Activated naive CD8-positive, alpha-beta T cell treated with anti-CD3 and anti-CD28 coated beads, Interleukin-2, amount 10 ng/mL, durations not matched to agents 7 days and 5 days (primary cell): ENCODE measurements at places on chromosomes 4 and X.

DNA sequence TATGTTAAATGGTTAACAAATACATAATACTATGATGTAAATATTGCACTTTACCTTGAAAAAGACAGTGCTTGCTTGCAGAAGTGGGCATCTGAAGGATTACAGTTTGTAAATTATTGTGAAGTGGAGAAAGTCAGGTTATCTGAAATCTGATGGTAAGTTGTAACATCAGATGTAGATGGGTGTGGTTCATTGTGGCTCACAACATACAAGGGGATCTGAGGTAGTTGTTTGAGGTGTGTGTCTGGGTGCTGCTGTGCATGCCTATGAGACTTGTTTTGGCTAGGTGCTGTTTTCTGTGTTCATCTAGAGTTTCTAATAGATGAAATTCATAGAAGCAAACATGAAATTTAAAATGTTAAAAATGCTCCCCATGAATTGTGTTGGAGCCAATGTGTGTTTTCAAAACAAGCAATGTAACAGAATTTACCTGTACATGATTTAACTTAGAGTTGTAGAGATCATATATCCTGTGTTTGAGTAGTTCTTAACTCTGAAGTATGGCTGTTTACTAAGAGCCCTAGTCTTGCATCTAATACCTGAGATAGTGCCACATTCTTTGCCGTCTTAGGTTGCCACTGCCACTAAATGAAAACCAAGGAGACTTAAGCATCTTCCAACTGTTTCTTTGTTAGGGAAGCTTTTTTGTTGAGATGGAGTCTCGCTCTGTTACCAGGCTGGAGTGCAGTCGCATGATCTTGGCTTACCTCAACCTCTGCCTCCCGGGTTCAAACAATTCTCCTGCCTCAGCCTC, 11.9 kb upstream of the NDUFC1 start:
- DNase-seq = no peak

DNA sequence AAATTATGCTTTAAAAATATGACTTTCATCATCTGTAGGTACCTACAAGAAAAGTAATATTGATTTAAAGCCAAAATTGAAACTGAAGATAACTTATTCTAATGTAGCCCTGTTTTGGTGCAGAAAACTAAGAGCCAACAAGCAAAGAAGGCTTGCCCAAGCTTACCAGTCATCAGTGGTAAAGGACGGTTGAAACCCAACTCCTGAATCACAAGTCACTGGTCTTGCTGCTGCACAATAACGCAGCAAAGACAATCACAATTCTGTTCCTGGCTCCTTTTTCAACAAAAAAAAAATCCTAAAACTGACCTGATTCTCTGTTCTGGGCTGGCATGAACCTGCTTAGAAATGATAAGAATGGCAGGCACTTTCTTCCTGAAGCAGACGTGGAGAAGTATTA, 34.5 kb downstream of the WDFY3 start:
- DNase-seq = no peak

- peak; percentile 16 for DNase-seq
Measured at GRCh38 chrX:14095702-14096101, 66.0 kb upstream of the GEMIN8 start.

GRCh38 chr4:5932035-5932568, 39.2 kb upstream of the CRMP1 start:
- no peak for DNase-seq

DNA sequence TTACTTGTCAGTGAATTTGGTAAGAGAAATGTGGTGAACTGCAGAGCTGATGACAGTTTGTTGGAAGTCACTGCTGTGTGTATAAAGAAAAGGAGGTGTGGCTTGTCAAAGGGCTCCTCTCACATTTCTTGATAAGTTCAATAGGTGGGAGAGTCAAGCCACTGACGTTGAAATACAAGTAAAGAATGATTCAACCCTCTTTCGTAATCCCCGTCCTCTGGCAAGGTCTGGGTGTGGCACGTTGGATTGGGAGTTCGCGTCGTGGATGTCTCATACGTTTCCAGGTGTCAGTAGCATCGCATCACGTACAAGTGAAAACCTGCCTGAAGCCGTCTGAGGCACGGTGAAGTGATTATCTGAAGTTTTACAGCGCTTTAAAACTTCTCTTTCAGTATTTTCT, 76.4 kb downstream of the EGF start:
- DNase-seq = no peak

DNA sequence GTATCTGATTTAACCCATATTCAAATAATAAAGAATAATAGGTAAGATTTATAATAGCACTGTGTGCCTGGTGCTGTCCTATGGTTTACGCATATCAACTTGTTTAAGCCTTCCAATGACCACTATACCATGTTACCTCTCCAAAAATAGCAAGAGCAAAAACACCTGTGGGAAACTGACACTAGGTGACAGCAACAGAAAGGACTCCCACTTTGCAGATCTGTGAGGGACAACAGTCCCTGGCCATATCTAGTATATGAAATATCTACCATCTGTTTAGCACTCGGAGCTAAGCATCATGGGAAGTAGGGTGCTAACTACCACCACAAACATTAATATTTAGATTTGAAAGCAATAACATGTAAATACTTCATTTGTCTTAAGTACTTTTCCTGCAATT, 55.7 kb upstream of the TXK start:
- no peak for DNase-seq

GRCh38 chr4:16489226-16489625, 263.0 kb upstream of the TAPT1 start:
- no peak for DNase-seq

DNA sequence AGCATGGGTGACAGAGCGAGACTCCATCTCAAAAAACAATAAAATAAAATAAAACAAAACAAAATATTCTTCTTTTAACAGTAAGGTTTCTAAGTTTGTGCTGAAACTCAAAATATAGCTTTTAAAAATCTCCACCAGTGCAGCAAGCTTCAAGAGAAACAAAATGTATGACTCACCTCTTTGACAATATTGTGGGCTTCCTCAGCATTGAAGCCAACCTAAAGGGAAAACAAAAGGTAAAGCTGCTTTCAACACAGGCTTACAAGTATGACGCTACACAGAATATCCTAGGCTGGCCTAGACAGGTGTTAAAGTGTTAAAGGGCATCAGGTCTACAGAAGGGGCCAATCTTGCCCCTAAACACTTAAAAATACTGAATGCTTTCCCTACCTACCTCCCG, 1.2 kb downstream of the DYNLT3 start:
- no peak for DNase-seq

GRCh38 chr4:79498282-79498681, 90.3 kb upstream of the GK2 start:
- DNase-seq = no peak

- no peak for DNase-seq
Measured at GRCh38 chrX:130267956-130268448, 697 bp downstream of the ZNF280C start.

DNA sequence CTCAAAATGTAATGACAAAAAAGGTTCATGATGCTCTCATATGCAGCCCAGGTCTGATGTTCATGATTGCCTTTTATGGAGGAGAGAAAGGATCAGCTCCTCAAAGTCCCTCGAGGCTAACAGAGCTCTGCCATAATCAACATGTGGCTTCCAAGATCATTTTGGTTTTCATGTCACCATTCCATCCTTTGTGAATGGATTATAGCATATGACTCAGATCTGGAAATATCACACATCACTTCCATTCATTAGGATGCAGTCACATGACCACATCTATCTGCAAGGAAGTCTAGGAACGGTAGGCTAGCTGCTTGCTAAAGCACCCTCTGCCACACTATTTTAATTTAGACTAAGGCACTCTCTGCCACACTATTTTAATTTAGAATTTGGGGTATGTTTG, 77.6 kb downstream of the COX18 start:
- no peak for DNase-seq

GRCh38 chrX:130082244-130083106, 27.8 kb downstream of the ELF4 start:
- peak; percentile 77 for DNase-seq

DNA sequence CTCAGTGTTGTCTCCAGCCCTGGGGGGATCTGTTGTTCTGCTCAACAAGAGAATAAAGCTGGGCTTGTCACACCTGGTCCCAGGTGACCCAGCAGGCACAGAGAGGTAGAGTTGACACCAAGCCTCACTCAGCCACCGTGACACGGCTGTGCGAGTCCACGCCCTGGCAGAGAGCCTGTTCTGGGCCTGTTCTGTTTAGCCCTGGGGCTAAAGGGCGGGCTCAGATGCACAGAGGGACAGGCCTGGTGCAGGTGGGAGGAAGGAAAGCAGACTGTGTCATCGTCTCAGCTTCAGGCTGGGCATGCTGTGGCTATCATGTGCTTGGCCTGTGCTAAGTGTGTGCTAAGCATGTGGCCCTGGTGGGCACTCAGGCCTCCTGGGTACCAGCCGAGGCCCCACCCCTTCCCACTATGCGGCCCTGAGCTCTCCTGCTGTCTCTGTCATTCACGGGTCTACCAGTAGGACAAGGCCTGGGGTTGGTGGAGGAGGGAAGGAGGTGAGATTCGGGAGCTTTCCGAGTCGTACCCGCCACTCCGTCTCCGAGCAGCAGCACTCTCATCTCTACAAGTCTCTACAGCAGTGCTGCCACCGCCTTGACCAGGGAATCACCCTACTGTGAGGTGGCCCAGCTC, 10.8 kb downstream of the WFS1 start:
- DNase-seq = no peak

DNA sequence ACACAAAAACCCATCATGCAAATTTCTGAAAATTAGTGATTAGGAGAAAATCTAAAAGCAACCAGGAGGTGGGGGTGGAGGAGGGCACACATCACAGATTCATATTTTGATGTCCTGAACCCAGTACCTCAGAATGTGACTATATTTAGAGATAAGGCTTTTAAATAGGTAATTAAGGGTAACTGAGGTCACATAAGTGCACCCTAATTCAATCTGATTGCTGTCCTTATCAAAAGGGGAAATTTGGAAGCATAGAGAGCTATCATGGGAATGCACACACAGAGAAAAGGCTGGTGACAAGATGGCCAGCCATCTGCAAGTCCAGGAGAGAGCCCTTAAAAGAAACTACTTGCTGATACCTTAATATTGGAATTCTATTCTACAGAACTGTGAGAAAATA, 281.8 kb upstream of the UGT8 start:
- no peak for DNase-seq

- DNase-seq = no peak
Measured at GRCh38 chrX:138775517-138775916, 64.0 kb upstream of the FGF13 start.

DNA sequence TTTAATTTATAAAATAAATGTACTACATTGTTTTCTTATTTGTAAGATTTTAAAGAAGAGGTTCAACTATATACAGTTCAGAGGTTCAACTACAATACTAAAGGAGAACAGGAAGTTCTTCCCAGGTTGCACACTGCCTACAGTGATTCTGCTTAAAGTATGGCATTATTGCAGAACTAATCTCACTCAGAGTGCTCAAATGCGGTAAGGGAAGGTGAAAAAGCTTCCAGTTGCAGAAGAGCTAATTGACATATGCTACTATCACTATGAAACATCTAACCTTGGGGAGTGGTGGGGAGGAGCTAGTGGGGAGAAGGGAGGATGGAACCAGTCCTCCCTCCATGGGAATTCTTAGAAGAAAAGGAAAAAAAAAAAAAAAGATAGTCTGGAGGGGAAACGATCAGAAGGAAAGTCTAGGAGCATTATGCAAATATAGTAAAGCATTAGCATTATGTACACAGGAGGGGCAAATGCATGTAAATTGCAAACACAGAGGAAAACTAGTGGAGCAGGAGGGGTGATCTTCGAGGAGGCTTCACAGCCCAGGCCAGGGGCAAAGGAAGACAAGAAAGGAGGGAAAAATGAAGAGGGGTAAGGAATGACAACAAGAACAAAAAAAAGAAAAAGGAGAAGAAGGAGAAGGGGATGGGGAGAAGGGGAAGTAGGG, 32.0 kb upstream of the MMAA start:
- DNase-seq = no peak

GRCh38 chr4:86939729-86940575, 5.1 kb downstream of the AFF1 start:
- DNase-seq = no peak

DNA sequence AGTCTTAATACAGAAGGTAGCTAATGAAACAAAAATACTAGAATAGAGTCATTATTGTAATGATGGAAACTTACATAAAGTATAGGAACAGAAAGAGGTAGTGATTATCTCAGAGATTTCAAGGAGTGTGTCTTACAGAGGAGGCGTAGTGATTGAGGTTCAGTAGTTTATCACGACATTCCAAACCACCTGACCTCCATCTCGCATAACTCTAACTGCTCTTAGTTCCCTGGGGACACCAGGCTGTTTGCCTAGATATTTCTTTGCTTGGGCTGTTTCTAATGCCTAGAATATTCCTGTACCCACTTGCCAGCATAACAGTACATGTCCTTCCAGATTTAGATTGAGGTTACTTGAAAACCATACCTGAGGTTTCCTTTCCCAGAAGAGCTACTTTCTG, 29.1 kb downstream of the STAG2 start:
- no peak for DNase-seq

GRCh38 chr4:24642981-24643547, 58.7 kb upstream of the DHX15 start:
- no peak for DNase-seq

DNA sequence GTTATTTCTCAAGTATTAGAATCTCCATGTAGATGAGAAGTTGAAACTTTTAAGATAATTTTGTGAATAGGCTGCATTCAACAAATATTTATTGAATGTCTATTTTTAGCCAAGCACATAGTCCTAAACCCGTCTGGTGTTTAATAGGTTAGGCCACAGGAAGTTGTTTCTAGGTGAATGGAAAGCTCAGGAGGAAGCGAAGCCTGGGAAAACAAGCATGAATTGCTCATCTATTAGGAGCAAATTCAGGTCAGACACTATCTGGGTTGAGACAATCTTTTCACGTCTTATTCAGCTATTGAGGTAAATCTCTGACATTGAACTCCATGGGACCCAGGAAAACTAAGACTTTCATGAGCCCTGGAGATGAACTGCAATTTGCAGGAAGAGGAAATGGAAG, 43.1 kb upstream of the FREM3 start:
- no peak for DNase-seq

GRCh38 chrX:100048156-100048555, 361.9 kb downstream of the PCDH19 start:
- DNase-seq = no peak

GRCh38 chr4:86271057-86271456, 88.8 kb downstream of the MAPK10 start:
- no peak for DNase-seq

GRCh38 chr4:38411092-38411491, 252.9 kb upstream of the KLF3 start:
- DNase-seq = no peak

- no peak for DNase-seq
Measured at GRCh38 chr4:148369919-148370318, 72.3 kb downstream of the NR3C2 start.

GRCh38 chr4:169566021-169566818, 46.2 kb downstream of the NEK1 start:
- no peak for DNase-seq

DNA sequence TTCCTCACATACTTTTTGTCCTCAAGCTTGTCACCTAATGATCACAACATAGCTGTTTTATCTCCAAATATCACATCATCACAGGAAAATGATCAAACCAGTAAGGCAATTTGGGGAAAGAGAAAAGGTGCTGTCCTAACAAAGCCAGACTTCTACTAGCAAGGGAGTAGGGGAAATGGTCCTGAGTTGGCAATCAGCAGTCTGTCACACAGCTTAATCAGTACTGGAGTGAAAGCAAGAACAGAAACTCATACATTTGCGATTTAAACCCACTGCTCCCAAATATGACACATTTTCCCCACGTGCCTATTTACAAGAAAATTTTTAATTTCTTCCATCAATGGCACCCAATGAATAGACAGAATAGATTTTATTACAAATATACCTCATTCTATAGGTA, 546.8 kb upstream of the FMR1 start:
- DNase-seq = no peak

- no peak for DNase-seq
Measured at GRCh38 chrX:137194164-137194563, 160.4 kb upstream of the GPR101 start.
